Esophagus mucosa (tissue), 1 donor: ENCODE measurements at places on chromosomes 7 and 10. TPM values are rescaled to one million over a fixed set of nuclear protein-coding genes. Genes with fewer than 3 reads are reported as not detected.

DNA sequence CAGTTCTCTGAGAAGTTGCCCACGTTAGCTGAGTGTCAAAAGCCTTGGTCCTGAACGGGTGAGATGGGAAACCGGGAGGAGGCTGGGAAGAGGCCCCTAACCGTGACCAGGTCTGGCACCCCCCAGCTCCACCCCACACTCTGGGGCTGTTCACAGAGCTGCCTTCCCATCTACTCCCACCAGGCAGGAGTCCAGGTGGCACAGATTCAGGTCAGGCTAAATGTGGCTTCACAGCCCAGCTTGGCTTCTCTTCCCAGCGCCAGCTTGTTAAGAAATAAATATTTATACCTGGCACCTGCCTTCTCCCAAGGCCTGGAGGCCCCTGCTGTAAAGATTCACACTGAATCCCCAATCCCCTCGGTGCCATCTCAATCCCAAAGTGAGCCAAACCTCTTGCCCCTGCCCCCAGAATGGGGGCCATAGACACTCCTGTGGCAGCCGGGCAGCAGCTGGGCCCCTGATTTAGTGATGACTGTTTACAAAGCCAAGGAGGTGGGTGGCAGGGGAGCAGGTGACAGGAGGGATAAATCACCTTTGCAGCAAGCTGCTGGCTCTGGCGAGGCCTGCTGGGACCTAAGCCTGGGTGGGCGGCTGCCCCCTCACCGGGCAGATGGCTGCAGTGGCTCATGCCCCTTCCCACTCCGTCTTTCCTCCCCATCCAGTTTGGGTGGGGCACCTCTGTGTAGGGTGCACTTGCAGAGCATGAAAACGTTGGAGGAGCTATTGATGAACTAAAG lies 72.5 kb downstream of the GOLGA7B start:
- no peak for ATAC-seq

- no peak for ATAC-seq
These were observed 221.3 kb downstream of the POU6F2 start for GRCh38 chr7:39199006-39199405.

DNA sequence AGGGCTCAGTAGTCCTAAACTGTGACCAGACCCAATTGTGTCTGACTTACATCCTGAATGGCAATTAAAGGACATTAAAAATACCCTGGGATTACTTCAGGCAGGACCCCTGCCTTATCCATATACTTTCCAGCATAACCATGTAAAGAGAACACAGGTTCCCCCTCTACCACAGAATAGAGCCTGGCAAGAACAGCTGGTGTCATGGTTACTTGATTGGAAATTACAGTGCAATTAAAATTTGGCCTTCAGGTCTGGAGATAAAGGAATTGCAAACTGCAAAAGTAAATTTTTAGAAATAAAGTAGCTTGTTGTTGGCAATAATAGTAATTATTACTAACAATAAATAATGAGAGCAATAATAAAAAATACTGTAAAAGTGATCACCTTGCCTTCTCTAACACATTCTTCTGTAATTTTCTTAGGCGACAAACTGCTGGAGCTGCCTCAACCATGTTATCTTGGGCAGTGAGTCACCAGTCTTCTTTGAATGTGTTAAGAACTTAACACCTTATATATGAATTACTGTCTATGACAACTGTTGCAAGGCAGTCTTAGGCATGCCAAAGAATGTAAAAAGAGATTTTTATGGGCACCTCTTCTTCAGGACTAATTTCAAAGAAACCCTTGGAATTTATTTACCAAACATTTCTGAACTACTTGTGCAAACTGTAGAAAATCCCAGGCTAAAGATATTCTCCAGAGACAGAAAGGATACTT lies 53.7 kb downstream of the HIBADH start:
- no peak for ATAC-seq

DNA sequence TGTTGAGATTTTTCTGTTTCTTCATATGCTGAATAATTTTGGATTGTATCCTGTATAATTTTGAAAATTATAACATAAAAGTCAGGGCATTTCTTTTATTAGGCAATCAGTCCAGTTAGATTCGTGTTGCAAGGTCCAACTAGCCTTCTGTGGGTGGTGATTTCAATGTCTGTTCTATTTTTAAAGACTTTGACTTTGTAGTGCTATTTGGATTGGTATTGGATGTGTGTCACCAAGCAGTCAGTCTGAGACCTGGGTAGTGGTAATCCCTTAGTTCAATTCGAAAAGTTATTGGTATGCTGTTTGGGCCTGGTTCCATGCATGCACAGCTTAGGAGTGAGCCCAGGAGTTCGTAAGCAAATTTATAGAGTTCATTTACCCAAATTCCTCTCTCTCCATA lies 82.2 kb downstream of the EPDR1 start:
- no peak for ATAC-seq

- no peak for ATAC-seq
These were observed 54.4 kb downstream of the SLC35B4 start for GRCh38 chr7:134262322-134262721.

GRCh38 chr7:118264836-118265235 lies 40.3 kb downstream of the ANKRD7 start:
- ATAC-seq, result no peak

GRCh38 chr7:40223451-40224127 lies 88.8 kb downstream of the SUGCT start:
- no peak for ATAC-seq

DNA sequence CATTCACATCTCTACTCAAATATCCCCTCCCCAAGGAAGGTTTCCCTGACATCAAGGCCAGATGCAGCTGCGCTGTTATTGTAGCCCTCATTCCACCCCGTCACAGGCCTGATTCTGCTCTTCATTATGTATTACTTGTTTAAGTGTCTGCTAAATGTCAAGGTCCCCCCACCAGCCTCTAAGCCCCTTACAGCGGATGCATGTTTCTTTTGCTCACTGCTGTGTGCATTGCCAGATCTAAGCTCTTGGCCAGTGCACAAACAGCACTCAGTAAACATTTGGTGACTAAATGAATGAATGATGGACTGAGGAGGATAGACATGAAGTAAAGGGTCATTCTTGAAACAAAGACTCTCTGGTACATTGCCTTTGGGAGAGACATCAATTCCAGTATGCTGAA lies 90.6 kb downstream of the NEBL start:
- no peak for ATAC-seq

DNA sequence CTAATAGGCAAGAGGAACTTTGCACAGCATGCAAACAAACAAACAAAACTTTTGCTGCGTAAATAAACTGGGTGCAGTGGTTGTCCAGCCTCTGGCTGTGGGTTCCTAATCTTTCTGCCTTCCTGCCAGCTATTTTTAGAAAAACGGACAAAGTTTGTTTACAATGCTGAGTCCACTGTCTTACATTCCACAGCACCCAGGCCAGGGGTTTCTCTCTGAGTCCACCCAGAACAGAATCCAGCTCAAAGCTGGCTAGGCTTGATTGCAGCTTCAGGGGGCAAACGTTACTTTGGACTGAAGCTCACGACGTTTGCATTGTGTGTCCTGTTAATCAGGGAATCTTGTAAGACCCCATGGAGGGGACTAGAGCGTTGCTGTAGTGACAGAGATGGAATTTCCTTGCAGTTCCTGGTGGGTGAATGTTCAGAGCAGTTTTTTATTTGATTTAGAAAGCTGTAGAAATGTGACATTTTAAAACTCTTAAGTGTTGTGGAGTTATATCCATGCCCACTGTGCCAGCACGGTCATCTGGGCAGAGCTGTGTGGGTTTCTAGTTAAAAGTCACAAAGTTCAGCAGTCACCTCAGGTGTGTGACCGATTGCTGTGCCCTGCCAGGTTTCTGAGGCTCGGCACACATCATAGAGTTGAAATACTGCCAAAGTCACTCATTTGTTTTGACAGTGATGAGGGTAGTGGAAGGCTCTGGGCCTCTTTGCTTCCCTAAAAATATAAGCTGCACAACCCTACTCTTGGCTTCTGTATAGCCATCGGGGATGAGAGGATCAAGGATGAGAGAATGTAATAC lies 247.0 kb downstream of the STK31 start:
- ATAC-seq, result no peak

GRCh38 chr7:70321016-70321590 lies 722.8 kb downstream of the AUTS2 start:
- peak; percentile 65 for ATAC-seq

DNA sequence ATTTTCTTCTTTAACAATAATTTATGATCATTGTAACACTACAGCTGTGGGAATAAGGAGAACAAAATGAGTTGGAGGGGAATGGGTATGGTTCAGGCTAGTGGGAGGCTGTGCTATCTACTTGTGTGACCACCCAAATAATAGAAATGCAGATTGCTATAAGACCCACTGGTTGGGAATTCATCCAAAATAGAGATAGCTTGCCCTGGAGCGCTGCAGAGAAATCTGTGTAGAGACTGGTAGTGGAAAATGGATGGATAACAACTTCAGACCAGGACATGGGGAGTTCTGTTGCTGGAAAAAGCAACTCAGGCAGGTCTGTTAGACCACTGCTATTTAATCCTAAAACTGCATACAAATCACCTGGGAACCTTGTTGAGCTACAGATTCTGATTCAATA lies 137.1 kb upstream of the MKLN1 start:
- ATAC-seq, result no peak

- ATAC-seq, result no peak
These were observed 424.9 kb upstream of the DPP6 start for GRCh38 chr7:153627323-153627722.

- ATAC-seq, result no peak
These were observed 61.1 kb upstream of the SAMD8 start for GRCh38 chr10:75050149-75050919.

DNA sequence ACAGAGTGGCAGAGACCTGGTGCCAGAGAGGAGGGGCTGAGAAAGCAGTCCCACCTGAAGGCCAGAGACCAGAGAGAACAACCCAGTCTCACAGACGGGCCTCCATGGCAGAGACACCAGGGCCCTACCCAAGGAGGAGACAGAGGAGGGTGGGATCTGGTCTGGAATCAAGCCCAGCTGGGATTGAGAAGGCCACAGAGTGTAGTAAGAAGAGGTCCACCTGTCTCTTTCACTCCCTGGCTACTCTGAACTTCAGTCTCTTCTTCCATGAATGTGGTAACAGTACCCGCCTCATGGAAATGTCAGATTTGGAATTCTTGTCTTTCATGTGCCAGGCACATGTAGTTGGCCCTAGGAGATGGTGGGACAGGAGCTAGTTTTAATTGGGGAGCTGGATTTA lies 55.6 kb downstream of the CLIP2 start:
- ATAC-seq, result no peak

DNA sequence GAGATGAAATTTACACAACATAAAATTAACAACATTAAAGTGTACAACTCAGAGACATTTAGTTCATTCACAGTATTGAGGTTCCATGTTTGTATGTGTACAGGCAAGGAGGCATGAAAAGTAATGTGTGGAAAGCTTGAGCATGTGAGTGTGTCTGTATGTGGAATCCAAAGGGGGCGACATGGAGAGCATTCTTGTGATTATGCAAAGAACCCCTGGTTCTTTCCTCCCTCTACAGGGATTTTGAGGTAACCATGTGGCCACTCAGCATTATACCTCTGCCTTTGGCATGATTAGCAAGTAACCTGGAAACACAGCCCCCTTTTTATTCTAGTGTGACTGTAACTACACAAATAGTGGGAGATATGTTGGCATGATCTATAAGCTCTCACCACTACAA lies 21.0 kb downstream of the OR2F1 start:
- no peak for ATAC-seq

DNA sequence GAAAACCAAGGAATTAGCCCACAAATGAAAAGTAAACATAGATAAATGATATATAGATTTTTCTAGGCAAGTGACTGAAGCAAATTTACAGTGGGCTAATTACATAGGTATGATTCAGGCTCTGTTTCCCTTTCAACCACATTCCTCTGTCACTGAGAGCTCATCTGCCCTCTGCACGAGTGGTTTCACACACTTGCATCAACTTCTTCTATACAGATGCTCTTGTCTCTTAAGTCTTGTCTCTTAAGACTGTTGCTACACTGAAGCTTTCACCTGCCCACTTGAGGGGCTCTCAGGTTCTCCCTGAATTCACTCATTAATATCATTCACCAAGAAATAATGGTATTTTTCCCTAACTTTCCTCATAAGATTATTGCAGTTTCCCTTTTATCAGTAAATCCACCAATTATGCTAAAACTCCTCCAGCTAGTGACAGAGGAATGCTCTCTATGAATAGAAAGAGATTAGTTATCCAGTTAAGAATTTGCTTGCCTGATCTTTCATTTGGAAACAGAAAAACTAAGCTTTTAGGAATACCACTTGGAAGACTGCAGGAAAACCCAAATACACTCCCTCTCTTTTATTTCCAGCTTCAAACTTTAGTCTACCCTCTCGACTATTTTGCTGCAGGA lies 95.7 kb downstream of the ELAPOR2 start:
- no peak for ATAC-seq

- no peak for ATAC-seq
These were observed 12.5 kb upstream of the ARPC1A start for GRCh38 chr7:99313204-99313573.

ADAMTS14 gene
- total RNA-seq, result 0.64 TPM

RSU1 gene
- 48.9 TPM for total RNA-seq

CLEC5A gene
- total RNA-seq, result 0.20 TPM

SMNDC1 gene
- total RNA-seq, result 19.2 TPM

COL26A1 gene
- not detected for total RNA-seq

CLCN1 gene
- 0.68 TPM for total RNA-seq

JCAD gene
- total RNA-seq, result 2.3 TPM

ICA1 gene
- 9.4 TPM for total RNA-seq

ANKRD61 gene
- total RNA-seq, result not detected

EMX2 gene
- total RNA-seq, result not detected

CRHR2 gene
- not detected for total RNA-seq

ADGRA1 gene
- not detected for total RNA-seq
